ENCODE measurements at places on chromosomes 5 and 9. TPM values are rescaled to one million over a fixed set of nuclear protein-coding genes. Genes with fewer than 3 reads are reported as not detected.

DNA sequence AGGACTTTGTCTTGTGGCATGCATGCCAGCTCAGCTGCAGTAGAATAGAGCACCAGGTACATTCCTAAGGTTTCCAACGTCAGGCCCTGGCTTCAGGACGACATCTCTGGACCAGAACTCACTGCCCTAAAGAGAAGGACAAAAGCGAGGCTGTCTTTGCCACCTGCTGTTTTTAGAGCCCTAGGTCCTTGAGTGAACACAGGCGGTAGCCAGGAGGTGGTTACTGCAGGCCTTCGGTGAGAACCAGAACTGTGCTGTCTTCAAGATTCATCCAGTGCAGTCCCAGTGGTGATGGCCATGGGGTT is 288.9 kb upstream of the CDH18 start:
- no peak overlapping the region for H3K27ac ChIP-seq
- H3K4me3 ChIP-seq: no peak overlapping the region
- H3K36me3 ChIP-seq: no peaks in the 10 kb centered on the region
- DNase-seq: no peak
- H3K27me3 ChIP-seq: peaks cover 1% of the 10 kb centered on the region
- no peaks in the 10 kb centered on the region for H3K4me1 ChIP-seq

- no peaks in the 10 kb centered on the region for H3K4me1 ChIP-seq
- no peak overlapping the region for H3K27ac ChIP-seq
- no peak overlapping the region for H3K4me3 ChIP-seq
- H3K36me3 ChIP-seq: no peaks in the 10 kb centered on the region
- peaks cover 3% of the 10 kb centered on the region for H3K27me3 ChIP-seq
Measured at GRCh38 chr5:167802755-167803431, 488.6 kb upstream of the WWC1 start.

DNA sequence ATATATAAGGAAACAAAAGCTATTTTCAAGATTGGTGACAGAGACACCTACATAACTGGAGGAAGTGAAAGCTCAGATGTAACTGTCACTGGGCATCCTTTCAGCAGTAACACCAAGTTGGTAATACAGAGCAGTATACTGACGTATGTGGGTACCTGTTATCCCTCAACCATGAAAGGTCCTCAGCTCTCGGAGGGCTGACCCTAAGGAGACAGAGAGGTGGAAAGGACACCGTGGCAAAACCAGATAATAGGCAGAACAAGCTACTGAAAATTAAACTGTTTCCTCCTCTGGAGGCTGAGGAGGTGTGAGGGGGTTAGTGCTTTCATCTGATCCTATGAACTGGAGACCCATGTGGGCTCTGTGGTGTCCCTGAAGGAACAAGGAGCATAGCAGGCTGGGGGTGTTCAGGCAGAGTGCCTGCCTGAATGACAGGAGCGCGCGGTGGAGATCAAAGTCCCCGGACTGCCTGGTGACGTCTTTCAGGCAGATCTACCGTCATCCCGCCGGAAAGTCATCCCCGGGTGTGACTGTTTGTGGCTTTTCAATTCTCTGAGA is 130.2 kb upstream of the FSTL4 start:
- H3K27me3 ChIP-seq: no peaks in the 10 kb centered on the region
- no peak for DNase-seq
- no peaks in the 10 kb centered on the region for H3K36me3 ChIP-seq

PCDHGA2 gene
- not detected for polyA plus RNA-seq

DRD1 gene
- polyA plus RNA-seq: not detected

ASB6 gene
- polyA plus RNA-seq: 19.9 TPM

- no peaks in the 10 kb centered on the region for H3K36me3 ChIP-seq
- no peak overlapping the region for H3K4me3 ChIP-seq
- no peak overlapping the region for H3K27ac ChIP-seq
- H3K4me1 ChIP-seq: peaks cover 85% of the 10 kb centered on the region
- no peak for DNase-seq
Measured at GRCh38 chr9:20507431-20507830, 114.9 kb downstream of the MLLT3 start.

- no peak for DNase-seq
- no peaks in the 10 kb centered on the region for H3K36me3 ChIP-seq
- H3K27me3 ChIP-seq: peaks cover 27% of the 10 kb centered on the region
- H3K27ac ChIP-seq: no peak overlapping the region
- peak overlapping the region; percentile 78 for H3K4me3 ChIP-seq
Measured at GRCh38 chr5:176809544-176810080, 747 bp upstream of the UNC5A start.

- H3K27me3 ChIP-seq: no peaks in the 10 kb centered on the region
- DNase-seq: no peak
- no peak overlapping the region for H3K4me3 ChIP-seq
- peaks cover 32% of the 10 kb centered on the region for H3K36me3 ChIP-seq
Measured at GRCh38 chr9:5089737-5090136, 95.7 kb downstream of the INSL6 start.

LCN10 gene
- polyA plus RNA-seq: not detected

PCA3 gene
- polyA plus RNA-seq: not detected

DNA sequence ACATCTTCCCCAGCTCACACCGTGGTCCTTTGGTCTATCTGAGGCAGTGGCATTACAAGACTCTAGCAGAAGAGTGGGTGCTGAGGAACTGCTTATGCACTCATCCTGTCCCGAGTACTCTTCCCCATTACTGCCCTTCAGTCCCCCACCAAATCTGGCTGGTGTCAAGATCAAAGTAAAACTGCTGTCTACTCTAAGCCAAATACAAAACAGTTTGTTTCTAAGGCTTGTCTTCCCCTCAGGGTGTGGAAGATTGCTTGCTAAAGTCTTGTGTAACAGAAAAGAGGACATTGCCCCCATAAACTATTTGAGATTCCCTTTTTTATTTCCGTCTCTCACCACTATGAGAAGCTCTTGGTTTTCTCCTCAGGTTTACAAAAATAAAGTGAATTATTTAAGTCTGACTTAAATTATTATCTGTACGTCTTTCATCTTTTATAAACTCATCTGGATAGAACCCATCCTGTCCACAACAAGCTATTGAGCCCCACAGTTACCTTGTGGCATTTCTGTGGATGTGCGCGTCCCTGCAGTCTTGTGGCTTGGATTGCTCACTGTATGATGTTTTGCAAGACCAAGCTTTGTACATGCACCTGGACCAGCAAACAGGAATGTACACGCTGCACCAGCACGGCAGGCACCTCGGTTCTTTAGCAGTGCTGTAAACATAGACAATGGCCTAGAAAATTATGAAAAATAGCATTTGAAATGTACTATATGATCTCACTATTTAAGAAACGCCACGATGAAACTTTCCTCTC is 61.0 kb downstream of the CYSTM1 start:
- H3K27ac ChIP-seq: no peak overlapping the region
- H3K4me3 ChIP-seq: no peak overlapping the region
- no peaks in the 10 kb centered on the region for H3K36me3 ChIP-seq

CACNA1B gene
- polyA plus RNA-seq: not detected

- DNase-seq: no peak
- H3K36me3 ChIP-seq: no peaks in the 10 kb centered on the region
- no peak overlapping the region for H3K27ac ChIP-seq
- no peaks in the 10 kb centered on the region for H3K4me1 ChIP-seq
Measured at GRCh38 chr5:98248949-98249348, 524.5 kb upstream of the RGMB start.

DNA sequence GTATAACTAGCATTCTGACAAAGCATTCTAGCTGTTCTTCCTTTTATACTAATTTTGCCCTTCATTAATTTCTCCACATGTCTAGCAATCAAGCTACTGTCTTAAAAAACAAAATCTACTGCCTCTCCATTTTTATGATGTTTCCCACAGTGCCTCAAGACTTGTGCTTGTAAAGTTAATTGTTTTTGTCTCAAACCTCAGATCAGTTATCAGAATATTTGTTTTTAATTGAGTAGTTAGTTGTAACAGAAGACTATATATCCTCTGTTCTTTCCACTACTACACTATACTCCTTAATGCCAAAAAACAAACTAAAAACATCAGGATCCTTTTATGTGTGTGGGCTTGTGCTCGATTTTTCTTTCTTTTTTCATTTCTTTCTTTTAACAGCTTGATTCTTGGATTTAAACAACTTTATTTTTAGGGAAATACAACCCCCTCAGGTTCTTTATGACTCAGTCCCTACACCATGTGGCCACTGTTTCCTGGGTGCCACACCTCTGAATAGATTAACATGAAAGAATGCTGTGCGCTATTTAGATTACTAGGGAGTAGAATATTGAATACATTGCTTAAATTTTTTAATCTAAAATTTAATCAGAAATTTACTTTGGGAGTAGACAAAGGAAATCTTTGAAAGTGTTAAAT is 1.2 kb downstream of the ASPN start:
- H3K27ac ChIP-seq: no peak overlapping the region
- DNase-seq: no peak
- H3K36me3 ChIP-seq: no peaks in the 10 kb centered on the region
- no peaks in the 10 kb centered on the region for H3K27me3 ChIP-seq

- no peak overlapping the region for H3K4me3 ChIP-seq
- no peaks in the 10 kb centered on the region for H3K27me3 ChIP-seq
- H3K4me1 ChIP-seq: peaks cover 15% of the 10 kb centered on the region
Measured at GRCh38 chr9:31304576-31304975, 1079.9 kb upstream of the ACO1 start.

DNA sequence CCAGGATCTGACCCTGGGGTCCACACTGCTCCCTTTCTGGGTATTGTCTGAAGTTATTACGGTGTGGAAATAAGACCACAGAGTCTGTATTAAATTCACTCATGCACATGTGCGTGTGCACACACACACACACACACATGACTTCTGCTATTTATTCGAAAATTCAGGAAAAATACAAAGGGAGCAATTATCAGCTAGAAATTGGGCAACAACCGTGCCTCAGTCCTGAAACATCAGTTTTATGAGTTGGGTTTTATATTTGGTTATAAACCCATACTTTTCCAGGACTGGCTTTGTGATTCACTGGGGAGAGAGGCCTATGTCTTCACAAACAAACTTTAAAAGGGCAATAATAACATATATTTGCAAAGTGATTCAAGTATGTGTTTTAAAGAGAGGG is 90.2 kb downstream of the ANGPTL2 start:
- no peak overlapping the region for H3K27ac ChIP-seq
- DNase-seq: no peak
- no peaks in the 10 kb centered on the region for H3K4me1 ChIP-seq
- no peaks in the 10 kb centered on the region for H3K27me3 ChIP-seq

IFNA10 gene
- polyA plus RNA-seq: not detected

DNA sequence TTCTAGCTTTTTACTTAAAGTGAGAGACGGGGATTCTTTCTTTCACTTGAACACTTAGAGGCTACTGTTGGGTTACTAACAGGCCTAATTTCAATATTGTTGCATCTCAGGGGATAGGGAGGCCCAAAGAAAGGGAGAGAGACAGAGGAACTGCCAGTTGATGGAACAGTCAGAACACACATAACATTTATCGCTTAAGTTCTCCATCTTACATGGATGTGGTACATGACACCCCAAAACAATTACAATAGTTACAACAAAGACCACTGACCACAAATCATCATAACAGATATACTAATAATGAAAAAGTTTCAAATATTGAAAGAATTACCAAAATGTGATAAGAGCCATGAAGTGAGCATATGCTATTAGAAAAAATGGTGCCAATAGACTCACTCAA is 4.3 kb upstream of the RIC1 start:
- DNase-seq: no peak
- no peaks in the 10 kb centered on the region for H3K36me3 ChIP-seq
- peaks cover 25% of the 10 kb centered on the region for H3K4me1 ChIP-seq
- peaks cover 12% of the 10 kb centered on the region for H3K27me3 ChIP-seq
- peak overlapping the region; percentile 12 for H3K4me3 ChIP-seq

DNA sequence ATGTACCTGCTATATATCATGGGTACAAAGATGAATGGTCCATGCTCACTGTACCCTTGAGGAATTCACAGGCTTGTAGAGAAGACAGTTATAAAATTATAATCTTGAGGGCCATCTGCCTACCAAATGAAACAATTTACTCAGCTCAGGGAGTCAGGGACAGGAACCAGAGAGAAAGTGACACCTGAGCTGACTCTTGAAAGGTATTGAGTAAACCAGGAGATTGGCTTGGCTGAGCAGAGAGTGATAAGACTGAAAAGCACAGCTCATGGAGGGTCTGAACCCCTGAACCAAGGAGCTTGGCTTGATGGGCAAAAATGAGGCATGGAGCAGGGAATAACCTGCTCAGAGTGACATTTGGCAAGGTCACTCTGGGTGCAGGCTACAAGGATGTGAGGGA is 147.3 kb downstream of the FAM114A2 start:
- no peak overlapping the region for H3K27ac ChIP-seq
- H3K27me3 ChIP-seq: no peaks in the 10 kb centered on the region
- H3K4me1 ChIP-seq: no peaks in the 10 kb centered on the region
- no peak for DNase-seq
- no peak overlapping the region for H3K4me3 ChIP-seq

DNA sequence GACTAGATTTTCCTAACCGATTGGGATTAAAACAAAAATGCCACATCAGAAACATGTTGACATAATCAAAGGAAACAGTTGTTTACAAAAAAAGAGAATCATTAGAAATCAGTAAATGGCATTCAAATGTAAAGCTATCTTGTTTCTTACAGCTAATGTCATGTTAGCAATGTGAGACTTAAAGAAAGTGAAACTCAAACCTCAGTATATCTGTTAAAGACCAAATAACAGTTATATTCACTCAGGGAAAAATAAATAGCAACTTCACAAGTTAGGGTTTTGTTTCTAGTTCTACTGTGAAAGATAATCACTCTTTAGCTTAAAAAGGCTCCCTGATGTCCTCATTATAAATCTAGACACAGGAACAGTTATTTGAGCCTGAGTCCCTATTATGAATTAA is 189.3 kb upstream of the EFNA5 start:
- H3K4me3 ChIP-seq: no peak overlapping the region
- no peak for DNase-seq
- H3K27ac ChIP-seq: no peak overlapping the region
- H3K36me3 ChIP-seq: peaks cover 9% of the 10 kb centered on the region
- H3K27me3 ChIP-seq: no peaks in the 10 kb centered on the region

GRCh38 chr5:159061179-159061796 is 38.4 kb downstream of the EBF1 start:
- H3K36me3 ChIP-seq: no peaks in the 10 kb centered on the region
- H3K4me1 ChIP-seq: no peaks in the 10 kb centered on the region

GRCh38 chr9:133949486-133950061 is 42.5 kb downstream of the VAV2 start:
- H3K27me3 ChIP-seq: no peaks in the 10 kb centered on the region
- peaks cover 9% of the 10 kb centered on the region for H3K4me1 ChIP-seq
- DNase-seq: no peak
- H3K27ac ChIP-seq: no peak overlapping the region
- no peaks in the 10 kb centered on the region for H3K36me3 ChIP-seq
- H3K4me3 ChIP-seq: no peak overlapping the region

GRCh38 chr5:30450153-30450552 is 743.3 kb upstream of the CDH6 start:
- H3K27ac ChIP-seq: no peak overlapping the region
- H3K36me3 ChIP-seq: no peaks in the 10 kb centered on the region
- no peaks in the 10 kb centered on the region for H3K4me1 ChIP-seq

WNT8A gene
- polyA plus RNA-seq: not detected

GRCh38 chr5:111366388-111366787 is 142.2 kb downstream of the CAMK4 start:
- H3K4me1 ChIP-seq: no peaks in the 10 kb centered on the region
- no peak for DNase-seq
- H3K4me3 ChIP-seq: no peak overlapping the region
- H3K36me3 ChIP-seq: no peaks in the 10 kb centered on the region

BTNL3 gene
- polyA plus RNA-seq: not detected
